B cell (primary cell): ENCODE measurements at places on chromosomes 5 and 9.
A peak's percentile ranks its signal among the peaks of the same experiment; 100 is the strongest.

GRCh38 chr5:79509244-79509885 lies 4.6 kb downstream of the HOMER1 start:
- no peak for DNase-seq

- DNase-seq, result no peak
Observed at GRCh38 chr5:43616535-43616934, 13.6 kb downstream of the NNT start.

DNA sequence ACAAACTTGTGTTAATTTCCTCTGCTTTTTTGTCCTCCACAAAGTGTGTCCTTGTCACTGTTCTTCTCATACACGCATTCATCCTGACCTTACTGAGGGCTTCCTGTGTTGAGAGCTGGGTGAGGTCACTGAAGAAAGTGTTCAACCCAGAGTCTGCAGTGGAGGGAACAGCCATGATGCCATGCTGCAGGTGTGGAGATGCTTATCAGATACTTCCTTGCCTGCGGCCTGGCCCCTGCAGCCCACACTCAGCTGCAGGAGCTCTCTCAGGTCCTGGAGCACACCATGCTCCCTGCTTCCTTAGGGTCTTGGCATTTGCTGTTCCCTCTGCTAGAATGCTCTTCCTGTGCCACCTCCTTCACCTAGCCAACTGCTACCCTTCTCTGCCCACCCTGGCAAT lies 108.1 kb upstream of the SPRY4 start:
- no peak for DNase-seq

GRCh38 chr5:3022665-3023064 lies 271.2 kb upstream of the IRX2 start:
- no peak for DNase-seq

GRCh38 chr5:159132429-159133040 lies 32.8 kb upstream of the EBF1 start:
- no peak for DNase-seq

DNA sequence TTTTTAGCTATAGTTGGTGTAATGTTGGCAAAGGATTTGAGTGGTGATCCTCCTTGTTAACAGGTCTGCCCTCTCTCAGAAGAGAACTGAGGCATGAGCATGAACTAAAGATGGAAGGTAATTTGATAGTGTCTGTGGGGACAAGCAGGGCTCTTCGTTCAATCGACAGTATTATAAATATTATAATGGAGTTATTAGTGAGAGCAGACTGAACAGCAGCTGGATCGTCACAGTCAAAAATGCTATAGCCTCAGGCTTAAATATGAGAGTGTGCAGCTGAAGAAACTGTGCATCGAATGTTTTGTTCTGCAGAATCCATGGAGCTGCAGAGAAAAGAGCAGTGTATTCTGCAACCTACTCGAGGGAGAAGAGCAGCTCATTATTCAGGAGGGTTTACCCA lies 757.3 kb downstream of the DNAH5 start:
- no peak for DNase-seq

GRCh38 chr9:104494808-104495207 lies 9.3 kb upstream of the OR13F1 start:
- DNase-seq, result no peak

GRCh38 chr5:56673171-56673570 lies 142.2 kb upstream of the MAP3K1 start:
- DNase-seq, result peak; percentile 60

- DNase-seq, result peak; percentile 35
Observed at GRCh38 chr9:34991607-34992375, 2.2 kb downstream of the DNAJB5 start.

DNA sequence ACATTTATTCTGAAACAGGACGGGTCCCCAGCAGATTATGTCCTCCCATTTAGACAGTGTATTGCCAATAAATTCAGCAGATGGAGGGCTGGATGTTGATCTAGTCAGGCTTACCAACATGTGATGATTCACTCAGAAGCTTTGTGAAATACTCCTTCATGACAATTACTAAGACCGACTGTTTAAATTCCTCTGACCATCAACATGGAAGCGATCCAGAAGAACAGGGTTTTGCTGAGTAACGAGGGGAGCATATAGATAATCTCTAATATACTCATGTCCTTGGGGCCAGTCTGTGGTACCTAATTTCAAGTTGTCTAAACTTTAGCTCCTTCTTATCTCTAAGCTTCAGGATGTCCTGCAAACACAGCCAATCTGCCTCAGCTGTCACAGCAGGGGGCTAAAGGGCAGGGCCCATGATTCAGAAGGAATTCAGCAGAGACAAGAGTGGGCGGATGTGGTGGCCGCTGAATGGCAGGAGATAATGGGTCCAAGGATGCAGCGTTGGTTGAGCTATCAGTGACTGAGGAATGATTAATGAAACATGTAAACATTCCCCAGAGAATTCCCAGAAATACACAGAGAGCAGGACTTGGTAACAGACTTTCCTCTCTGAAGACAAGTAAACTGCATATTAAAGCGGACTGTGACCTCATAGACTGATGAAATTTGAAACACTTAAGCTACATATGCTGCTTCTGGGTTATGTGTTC lies 109.4 kb downstream of the ANKRD55 start:
- DNase-seq, result no peak

GRCh38 chr9:114098021-114098935 lies 814 bp downstream of the KIF12 start:
- DNase-seq, result peak; percentile 45

GRCh38 chr5:109756543-109757185 lies 66.9 kb downstream of the MAN2A1 start:
- DNase-seq, result no peak

- no peak for DNase-seq
Observed at GRCh38 chr5:170571875-170572852, 68.3 kb downstream of the KCNIP1 start.

DNA sequence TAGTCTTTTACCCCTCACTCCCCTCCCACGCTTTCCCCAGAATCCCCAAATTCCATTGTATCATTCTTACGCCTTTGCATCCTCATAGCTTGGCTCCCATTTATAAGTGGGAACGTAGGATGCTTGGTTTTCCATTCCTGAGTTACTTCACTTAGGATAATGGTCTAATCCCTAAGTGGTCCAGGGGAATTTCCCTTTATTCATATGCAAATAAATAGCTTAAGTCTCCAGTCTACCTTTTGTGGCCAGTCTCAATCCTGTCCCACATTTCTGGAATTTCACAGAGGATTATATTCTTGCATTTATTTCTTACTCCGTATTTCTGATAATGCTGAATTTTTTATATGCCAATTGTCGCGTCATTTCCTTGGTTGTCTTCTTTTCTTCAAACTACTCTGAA lies 245.6 kb upstream of the DAB2 start:
- DNase-seq, result no peak

GRCh38 chr9:136613824-136614371 lies 48.8 kb upstream of the EGFL7 start:
- DNase-seq, result no peak

DNA sequence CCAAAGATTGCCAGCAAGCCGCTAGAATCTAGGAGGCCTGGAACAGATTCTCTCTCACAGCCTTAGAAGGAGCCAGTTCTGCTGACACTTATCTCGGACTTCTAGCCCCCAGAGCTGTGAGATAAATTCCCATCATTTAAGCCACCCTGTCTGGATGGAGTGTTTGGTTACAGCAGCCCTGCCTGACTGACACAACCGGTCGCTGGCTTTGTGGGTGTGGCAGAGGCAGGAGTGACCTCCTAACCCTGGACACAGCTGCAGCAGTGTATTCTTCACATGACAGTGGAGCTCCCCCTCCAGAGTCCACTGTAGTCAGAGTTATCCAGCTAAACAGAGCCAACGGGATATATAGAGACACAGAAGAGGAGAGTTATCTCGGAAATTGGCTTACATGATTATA lies 21.2 kb upstream of the IL17B start:
- no peak for DNase-seq

GRCh38 chr5:134090522-134090921 lies 24.0 kb upstream of the TCF7 start:
- DNase-seq, result no peak

GRCh38 chr9:2497666-2498400 lies 123.8 kb upstream of the VLDLR start:
- no peak for DNase-seq

DNA sequence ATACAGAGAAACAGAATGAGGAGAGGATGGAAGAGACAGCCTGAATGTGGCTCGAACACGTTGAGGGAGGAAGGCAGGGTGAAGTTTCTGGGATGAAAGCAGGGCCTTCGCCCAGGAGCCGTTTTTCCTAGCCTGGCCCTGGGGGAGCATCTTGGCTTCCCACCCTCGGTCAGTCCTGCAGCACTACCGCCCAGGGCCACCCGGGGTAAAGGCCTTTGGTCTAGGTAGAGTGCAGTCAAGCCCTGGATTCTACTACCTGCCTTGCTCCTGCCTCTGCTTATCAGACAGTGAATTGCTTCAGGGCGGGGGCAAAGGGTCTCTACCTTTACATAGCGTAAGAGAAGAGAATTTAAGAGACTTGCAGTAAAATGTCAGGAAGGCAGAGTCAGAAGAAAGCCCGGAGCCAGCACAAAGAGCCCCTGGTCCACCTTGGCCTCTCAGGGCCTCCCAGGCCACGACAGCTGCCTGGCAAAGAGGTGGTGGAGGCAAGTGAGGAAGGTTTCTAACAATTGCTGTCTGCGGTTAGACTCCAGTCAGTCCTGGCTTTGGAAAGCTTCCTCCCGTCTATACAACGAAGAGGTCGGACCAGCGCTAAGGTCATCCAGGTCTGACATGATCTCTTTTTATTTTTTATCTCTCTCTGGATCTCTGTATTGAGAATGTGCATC lies 17.9 kb downstream of the COL15A1 start:
- no peak for DNase-seq

DNA sequence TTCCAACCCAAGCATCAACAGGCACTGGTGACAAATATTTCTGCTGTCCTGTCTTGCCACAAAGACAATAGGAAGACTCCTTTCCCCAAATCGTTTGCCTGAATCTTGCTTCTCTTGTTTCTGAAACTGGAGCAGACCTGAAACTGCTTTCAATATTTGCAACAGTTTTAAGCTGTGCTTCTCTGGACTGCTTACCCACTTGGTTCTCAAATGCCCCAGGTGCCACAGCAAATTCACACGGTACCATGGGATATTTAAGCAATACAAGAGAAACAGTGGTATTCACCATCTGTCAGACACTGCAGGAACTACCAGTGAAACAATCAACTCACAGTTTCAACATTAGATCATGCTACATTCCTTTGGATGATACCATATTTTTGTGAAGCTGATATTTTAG lies 309.4 kb downstream of the PARP8 start:
- DNase-seq, result no peak

- peak; percentile 67 for DNase-seq
Observed at GRCh38 chr5:157108976-157109375, at the start of gene HAVCR2. TSS of gene HAVCR2 (minus strand) at chr5:157109044. CDS start at chr5:157108983, 61 bp downstream.

- peak; percentile 56 for DNase-seq
Observed at GRCh38 chr9:124006448-124007361, 4.9 kb upstream of the LHX2 start.

- DNase-seq, result no peak
Observed at GRCh38 chr9:13278368-13279246, 885 bp downstream of the MPDZ start.

- no peak for DNase-seq
Observed at GRCh38 chr9:114055061-114055460, 23.0 kb downstream of the AMBP start.

- DNase-seq, result no peak
Observed at GRCh38 chr5:56831773-56832172, 16.4 kb downstream of the MAP3K1 start.

DNA sequence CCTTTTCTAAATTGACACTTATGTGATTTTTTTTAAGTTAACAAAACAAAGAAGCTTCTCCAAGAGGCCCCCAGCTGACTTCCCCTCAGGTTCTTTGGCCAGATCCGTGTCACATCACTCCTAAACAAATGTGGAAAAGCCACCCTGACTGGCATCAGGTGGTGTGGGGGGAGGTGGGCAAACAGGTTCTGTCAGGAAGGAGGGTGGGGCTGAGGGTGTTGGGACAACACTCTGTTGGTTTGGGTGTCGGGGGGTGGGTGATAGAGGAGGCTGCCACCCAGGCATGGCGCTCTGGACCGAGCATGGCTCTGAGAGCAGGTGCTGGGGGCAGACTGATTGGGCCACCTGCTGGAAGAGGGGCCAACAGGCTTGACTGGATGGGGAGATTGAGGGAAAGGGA lies 210.9 kb downstream of the HSPA4 start:
- no peak for DNase-seq
